ENCODE measurements at places on chromosomes 13 and 19.
A peak's percentile ranks its signal among the peaks of the same experiment; 100 is the strongest.

DNA sequence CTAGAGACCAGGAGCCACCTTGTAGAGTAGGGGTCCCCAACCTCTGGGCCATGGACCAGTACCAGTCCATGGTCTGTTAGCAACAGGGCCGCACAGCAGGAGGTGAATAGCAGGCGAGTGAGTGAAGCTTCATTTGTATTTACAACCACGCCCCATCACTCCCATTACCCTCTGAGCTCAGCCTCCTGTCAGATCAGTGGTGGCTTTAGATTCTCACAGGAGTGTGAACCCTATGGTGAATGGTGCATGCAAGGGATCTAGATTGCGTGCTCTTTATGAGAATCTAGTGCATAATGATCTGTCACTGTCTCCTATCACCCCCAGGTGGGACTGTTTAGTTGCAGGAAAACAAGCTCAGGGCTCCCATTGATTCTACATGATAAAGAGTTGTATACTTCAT is 303.6 kb downstream of the KCNRG start:
- DNase-seq, result no peak

DNA sequence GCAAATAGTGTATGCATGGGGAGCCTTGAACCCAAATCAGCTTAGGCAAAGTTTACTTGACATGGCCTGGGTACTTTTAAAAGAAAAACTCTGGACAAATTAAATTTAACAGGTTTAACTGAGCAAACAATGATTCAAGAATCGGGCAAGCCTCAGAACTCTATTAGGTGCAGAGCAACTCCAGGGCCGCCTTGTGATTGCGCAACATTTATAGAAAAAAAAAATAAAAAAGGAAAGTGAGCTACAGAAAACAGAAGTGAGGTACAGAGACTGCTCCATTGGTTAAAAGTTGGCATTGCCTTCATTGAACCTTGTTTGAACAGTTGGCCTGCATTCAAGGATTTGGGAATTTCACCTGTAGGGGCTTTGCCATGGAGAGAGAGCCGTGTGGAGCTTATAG is 421.0 kb upstream of the TSHZ3 start:
- no peak for DNase-seq

- no peak for DNase-seq
These were observed 30.9 kb upstream of the MED4 start for GRCh38 chr13:48125794-48126228.

DNA sequence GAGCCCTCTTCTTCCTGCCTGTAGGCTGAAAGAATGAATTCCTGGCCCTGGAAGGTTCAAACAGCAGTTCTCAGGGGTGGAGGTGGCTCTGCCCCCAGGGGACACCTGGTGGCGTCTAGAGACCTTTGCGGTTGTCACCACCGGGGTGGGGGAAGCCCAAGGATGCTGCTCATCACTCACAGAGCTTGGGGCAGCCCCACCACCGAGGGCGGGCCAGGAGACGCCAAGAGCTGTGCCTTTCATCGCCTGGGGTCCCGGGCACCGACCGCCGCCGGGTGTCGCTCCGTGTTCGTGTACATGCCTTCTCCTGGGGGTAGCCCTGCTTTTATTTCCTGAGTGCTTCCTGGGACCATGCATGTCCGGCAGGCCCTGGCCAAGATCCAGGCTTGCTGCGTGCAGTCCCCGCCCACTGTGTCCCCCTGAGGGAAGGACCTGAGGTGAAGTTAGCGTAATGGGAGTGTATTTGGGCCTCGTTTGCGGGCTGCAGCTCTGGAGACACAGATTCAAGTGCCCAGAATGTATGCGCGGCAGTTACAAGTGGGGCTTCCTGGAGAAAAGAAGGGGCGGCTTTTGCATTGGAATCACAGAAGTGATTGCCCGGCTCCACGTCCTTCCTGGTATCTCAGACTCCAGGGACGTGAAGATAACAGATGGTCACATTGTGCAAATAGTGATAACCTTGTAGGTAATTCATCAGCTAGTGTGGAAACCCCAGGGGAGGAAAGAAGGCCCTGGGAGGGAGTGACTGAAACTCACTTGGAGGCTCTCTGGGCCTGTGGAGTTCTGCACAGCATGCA is 7.8 kb downstream of the DOT1L start:
- no peak for DNase-seq

DNA sequence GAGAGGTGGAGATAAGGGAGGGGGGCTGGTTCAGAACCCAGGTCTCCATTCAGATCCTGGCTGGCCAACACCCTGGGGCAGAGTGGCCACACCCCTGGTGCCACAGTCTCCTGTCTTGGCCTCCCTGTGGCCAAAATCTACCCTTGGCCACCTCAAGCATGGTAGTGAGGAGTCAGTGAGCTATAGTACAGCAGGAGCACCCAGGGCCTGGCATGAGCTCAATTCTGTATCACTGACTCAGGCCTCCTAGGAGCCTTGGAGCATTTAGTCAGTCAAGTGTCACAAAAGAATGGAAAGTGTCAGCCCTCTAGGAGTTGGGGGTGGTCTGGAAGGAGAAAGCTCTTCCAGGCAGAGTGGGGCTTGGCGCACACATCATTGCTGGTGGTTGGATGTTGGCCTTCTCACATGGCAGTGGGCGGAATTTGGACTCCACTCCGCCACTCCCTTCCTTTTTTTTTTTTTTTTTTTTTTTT is 6.6 kb upstream of the CD79A start:
- no peak for DNase-seq

DNA sequence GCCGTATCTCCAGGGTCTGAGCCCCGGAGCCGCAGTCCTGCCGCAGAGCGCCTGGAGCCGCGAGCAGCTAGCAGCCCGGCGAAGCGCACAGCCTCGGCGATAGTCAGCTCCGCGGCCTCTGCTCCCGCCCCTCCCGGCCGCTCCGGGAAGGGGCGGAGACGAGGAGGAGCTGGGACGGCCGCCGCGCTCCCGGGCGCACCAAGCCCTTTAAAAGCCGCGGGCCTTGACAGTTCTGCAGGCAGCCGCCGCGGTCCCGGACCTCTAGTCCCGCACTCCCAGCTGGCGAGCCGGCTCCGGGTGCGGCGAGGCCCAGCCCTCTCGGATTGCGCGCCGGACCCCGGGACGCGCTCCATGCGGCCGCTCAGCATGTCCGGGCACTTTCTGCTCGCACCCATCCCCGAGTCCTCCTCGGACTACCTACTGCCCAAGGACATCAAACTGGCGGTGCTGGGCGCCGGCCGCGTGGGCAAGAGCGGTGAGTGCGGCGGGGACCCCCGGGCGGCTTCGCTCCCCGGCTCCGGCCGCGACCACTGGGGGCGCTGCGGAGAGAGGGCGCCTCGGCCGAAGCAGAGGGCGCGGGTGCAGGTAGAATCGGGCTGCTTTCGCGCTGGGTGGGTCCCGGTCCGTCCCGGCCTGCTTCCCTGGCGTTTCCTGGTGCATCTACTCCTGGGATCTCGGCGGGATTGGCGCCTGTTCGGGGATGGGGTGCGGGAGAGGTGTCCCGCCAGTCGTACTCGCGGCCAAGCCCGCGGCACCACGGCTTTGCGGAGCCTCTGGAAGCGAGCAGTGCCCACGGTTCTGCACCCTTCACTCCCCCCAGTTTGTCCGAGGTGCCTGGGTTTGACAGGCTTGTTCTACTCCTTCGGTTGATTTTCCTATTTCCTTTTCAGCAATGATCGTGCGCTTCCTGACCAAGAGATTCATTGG is at the start of gene RASL11A:
TSS of gene RASL11A (plus strand) at position 237 of the 927 bp plus-strand sequence. CDS start at position 352, 115 bp downstream.
- peak; percentile 75 for DNase-seq

DNA sequence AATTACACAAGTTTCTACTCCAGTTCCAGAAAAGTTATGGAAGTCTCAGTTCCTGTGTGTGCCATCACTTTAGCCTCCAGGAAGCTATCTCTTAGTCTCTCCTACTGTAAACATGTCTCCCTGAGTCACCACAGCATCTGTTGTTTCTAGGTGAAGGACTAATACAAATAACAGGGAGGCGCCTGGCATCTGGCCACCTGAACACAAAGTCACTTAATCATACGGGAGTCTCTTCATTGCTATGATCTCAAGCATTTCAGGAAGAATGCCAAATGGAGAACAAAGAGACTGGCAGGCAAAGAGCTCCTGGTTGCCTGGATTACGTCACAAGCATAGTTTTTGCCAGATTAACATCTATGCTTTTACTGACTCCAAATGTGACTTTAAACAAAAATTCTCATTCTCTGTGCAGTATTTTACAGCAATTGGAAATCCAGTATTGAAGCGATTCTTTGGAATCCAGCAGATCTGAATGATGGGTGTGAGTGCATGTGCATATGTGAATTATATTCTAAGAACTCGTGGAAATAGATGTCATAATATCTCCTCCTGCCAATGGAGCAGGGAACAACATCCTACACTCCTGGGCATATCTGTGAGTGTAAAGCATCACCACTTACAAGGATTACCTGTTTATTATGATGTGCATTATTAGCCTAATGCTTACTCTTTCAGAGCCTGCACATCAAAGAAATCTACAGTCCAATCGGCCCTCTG is 572.8 kb downstream of the PCDH9 start:
- peak; percentile 43 for DNase-seq

DNA sequence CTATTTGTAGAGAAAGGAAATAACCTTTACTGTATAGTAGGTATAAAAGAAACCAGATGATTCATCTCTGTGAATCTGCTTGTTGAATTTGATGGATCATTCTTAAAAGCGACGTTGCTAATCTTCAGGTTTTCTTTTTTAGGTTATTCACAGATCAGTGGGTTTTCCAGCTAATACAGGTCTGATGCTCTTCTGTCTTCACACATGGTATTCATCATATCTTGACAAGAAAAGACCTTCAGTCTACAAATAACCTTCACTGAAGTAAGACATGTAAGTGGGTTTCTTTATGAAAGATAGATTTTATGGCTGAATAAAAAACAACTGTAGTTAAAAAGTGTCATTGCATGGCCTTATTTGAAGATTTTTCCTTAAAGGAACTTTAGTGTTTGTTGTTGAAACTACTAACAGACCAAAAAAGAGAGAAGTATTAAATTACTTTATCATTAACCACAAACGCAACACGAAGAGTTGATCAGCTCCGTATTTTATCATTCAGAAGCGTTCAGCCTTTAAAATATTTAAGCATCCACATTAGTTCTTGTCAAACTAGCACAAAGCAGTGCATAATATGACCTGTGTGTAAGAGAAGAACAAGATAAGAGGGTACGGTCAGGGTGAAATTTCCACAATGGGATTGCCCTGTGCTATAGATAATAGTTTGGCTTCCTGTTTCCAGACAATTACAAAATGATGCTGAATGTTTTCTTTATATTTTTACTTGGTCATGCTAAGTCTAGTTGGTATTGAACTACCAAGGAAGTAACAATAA is 299.5 kb downstream of the MZT1 start:
- no peak for DNase-seq

DNA sequence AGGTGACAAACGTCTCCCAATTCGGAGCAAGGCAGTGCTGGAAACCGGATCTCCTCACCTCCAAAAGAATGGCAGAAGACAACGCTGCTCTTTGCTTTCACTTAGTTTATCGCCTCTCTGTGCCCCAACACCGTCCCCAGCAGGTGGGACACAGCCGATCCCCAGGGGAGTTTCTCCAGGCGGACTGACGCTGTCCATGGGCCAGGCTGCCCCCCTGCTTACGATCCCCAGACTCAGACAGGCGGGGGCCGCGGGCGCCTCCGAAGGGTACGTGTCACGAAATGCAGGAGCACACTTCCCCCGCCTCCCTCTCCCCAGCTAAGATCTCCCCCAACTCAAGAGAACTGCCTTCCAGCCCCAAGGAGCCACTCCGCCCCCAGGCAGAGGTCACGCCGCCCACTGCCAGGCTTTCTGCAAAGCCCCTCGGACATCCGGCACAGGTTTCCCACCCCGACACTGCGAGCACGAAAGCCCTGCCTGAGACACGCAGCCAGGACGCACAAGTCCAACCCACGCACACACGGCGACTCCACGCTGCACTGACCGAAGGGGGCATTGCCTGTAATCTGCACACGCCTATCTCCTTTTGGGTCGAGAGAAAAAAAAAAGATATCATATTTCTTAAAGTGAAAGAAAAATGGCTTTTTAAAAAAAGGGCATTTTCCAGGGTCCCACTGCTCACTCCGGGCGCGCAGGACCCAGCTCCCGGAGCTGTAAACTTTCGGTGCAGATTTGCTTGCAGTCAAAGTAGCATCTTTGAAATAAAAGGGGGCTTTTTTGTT is 2.0 kb downstream of the SPRY2 start:
- DNase-seq, result peak; percentile 73

GRCh38 chr13:31301119-31301518 is 101.3 kb downstream of the B3GLCT start:
- no peak for DNase-seq

DNA sequence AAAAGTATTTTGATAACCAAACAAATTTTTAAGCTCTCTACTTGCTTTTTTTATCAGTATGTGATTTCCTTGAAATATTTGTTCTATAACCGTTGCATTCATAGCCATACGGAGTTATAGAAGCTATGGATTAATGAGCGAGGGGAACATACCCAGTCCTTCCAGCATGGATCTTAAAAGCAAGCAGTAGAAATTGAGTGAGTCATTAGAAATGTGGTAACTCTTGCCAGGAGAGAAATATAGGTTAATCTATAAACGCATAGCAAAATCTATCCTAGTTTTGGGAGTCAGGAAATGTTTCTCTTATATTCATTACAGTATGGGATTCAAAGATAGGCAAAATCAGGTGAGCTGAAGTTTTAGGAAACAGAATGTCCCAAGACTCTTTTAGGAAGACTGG is 507.4 kb downstream of the DACH1 start:
- DNase-seq, result no peak

GRCh38 chr13:75469047-75469446 is 12.9 kb downstream of the TBC1D4 start:
- DNase-seq, result no peak

DNA sequence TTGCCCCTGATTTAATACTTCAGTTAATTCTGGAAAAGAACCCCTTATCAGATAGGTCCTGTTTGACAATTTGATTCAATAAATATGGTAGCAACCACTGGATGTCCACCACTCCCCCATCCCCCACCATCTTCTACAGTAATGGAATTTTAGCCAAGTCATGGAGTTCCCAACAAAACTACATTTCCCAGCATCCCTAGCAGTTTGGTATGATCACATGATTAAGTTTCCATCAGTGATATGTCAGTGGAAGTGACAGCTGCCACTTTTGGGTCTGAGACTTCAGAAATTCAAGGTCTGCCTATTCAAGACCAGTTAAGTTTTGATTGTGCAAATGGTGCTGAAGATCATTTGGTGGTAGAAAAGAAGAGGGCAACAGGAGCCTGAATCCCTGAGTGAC is 85.5 kb downstream of the CACNA1A start:
- no peak for DNase-seq

GRCh38 chr19:3316659-3317207 is 49.6 kb upstream of the NFIC start:
- no peak for DNase-seq

DNA sequence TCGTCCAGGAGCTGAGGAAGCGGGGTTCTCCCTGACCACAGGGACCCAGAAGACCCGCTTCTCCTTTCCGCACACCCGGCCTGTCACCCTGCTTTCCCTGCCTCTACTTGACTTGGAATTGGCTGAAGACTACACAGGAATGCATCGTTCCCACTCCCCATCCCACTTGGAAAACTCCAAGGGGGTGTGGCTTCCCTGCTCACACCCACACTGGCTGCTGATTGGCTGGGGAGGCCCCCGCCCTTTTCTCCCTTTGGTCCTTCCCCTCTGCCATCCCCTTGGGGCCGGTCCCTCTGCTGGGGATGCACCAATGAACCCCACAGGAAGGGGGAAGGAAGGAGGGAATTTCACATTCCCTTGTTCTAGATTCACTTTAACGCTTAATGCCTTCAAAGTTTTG is 18.9 kb downstream of the VASP start:
- peak; percentile 29 for DNase-seq
